Mesothelial cell of epicardium (in vitro differentiated cells): ENCODE measurements at places on chromosomes 3 and 15. TPM values are rescaled to one million over a fixed set of nuclear protein-coding genes. Genes with fewer than 3 reads are reported as not detected.

- H3K27ac ChIP-seq: no peak overlapping the region
- H3K4me3 ChIP-seq: no peak overlapping the region
- DNase-seq: peak; percentile 95
These were observed 26.3 kb upstream of the NR2C2 start for GRCh38 chr3:14921034-14921616.

SLC12A1 gene
- 0.13 to 0.31 TPM (median 0.14 TPM) in 3 replicates for total RNA-seq

NPAP1 gene
- total RNA-seq: 0.47 to 0.60 TPM (median 0.51 TPM) in 3 replicates

CA12 gene
- total RNA-seq: 1.0 to 1.6 TPM (median 1.3 TPM) in 3 replicates

APOD gene
- 0.63 to 1.2 TPM (median 0.86 TPM) in 3 replicates for total RNA-seq
